Uterus (tissue), 4 donors: ENCODE measurements at places on chromosomes 5 and 9. TPM values are rescaled to one million over a fixed set of nuclear protein-coding genes. Genes with fewer than 3 reads are reported as not detected.

DNA sequence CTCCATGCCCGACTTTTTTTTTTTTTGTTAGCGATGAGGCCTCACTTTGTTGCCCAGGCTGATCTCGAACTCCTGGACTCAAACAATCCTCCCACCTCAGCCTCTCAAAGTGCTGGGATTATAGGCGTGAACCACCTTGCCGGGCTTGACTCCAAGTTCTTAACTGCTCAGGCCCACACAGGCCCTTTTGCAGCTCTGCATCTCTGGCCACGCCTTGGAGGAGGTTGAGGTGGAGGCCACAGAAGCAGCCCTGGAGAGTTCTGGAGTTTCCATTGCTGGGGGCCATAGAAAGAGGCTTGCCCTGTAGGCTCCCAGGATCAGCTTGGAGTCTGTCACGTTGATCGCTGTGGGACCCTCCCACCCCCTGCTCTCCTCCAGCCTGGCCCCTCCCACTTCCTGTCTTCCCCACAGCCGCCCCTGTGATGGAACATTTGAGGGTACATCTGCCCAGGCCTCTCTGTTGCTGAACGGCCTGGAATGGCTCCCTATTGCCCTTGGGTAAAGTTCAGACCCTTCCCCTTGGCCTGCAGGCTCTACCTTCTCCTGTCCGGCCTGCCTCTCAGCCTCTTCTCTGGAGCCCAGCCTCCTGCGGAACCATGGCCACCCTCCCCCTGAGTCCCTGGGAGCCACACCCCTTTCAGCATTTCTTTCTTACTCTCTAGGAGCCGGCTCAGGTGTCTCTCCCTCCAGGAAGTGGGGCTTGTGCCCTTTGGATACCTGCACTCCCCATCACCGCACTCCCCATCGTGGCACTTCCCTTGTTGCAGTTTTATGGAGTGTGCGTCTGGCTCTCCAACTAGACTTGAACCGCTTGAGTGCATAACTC, 30.4 kb upstream of the IER5L start:
- no peak for DNase-seq

DNA sequence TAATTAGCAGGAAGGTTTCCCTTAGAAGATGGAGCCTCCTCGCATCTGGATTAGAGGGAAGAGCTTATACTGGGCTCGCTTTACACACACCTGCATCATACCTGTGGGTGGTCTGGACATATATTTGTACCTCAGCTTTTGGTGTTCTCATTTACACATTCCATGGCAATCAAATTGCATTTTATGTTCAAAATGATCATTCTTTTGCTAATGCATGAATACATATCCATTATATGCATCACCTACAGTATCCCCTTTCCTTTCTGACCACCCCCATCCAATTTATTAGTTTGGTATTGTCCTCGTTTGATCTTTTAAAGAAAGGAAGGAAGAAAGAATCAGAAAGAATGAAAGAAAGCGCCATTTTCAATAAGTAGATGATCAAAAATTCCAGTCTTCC, 251.5 kb downstream of the SLF1 start:
- DNase-seq, result no peak

DNA sequence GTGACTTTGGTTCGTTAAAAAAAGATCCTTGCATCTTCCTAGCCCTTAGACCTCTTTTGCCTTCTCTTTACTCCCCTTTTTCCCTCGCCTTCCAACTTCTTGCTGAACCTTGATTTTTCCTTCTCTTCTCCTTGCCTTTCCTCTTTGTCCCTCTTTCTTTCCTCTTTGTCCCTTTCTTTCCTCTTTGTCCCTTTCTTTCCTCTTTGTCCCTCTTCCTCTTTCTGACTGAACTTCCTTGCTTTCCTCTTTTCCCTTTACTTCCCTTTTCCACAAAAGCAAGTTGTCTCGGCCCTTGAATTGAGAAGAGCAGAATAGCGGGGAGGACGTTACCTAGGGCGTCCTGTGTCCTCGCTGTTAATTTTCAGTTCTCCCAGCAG, 1.4 kb upstream of the MLLT3 start:
- DNase-seq, result no peak

DNA sequence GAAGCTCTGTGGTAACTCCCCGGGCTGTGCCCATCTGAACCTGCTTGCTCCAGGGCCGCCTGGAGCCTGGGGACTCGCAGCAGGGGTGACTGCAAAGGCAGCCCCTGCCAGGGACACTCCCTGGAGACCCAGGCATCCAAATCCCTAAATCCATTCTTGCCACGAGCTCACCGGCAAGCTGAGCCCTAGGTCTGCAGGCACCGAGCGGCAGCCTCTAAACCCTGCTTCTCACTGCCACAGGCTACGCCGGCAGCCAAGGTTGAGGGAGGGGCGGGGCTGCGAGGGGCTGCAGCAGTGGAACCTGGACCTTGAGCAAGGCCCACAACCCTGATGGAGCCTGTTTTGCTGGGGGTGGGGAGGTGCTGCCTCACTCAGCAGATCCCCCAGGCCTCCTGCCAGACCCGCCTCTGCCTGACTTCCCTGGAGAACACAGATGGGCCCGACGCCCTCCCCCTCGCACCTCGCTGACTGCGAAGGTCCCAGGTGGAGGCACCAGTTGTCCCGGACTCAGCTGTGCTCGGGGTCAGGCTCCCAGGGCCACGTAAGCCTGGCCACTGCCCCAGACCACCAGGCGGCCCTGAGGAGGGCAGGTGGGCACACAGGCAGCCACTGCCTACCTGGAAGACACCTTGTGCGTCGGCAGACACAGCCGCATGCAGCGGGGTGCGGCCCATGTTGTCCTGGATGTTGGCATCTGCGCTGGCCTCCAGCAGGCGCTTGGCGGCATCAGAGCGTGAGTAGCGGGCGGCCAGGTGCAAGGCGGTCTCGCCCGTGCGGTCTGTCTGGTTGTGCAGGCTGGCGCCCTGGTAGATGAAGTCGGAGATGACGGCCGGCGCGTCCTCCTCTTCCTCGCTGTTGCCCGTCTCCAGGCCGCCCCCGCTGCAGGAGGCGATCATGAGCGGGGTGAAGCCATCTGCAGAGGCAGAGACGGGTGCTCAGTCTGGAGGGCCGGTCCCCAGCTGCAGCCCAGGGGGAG, 17.4 kb upstream of the SEC16A start:
- no peak for DNase-seq

GRCh38 chr9:73104342-73104741, 47.3 kb upstream of the ANXA1 start:
- DNase-seq, result no peak

DNA sequence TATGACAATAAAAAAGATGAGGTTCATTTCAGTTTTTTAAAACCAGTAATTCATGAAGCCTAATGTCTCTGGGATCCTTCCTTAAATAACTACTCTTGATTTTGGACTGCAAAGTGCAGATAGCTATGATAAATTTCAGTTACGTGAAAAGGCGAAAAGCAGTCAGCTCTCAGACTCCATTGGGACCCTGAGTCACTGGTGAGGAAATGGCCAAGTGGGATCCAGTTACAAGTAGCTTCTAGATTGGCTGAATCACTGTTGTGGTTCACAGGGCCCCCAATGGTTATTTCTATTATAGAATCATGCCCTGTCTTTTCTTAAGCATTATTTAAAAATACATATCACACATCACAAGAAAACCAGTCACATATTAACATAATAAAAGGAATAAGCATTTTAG, 31.1 kb upstream of the PPP3R2 start:
- DNase-seq, result no peak

DNA sequence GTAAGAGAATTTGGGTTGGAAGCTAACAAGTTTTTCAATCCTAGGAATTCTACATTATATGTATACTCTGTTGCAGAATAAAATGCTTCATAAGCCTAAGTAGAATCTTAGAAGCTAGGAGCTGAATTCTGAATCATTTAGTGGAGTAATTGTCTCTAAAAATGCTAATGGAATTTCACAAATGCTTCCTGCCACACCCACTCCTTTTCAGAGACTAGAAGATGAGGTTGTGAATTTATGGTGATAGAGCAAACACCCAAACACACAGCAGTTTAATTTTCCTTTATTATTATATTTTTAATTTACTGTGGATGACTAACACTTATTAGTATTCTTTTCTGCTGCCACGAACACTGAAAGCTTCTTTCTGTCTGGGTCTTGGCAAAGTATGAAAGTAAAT, 208.0 kb upstream of the PDE4D start:
- no peak for DNase-seq

DNA sequence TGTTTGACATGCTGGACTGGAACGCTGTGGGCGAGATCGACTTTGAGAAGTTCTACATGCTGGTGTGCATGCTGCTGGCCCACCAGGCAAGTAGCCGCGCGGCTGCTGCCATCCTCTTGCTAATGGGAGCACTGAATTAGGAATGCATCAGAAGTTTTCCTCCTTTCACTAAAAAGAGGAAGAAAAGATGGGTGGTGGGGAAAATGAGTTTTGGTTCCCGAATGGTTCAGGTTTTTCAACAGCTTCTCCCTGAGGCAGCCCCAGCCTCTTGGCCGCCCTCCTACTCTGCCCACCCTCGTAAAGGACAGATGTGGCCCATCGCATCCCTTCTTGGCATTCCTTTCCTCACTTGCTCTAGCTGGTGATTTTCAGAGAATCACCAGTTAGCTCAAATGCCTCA, 5.5 kb downstream of the EFCAB9 start:
- no peak for DNase-seq

DNA sequence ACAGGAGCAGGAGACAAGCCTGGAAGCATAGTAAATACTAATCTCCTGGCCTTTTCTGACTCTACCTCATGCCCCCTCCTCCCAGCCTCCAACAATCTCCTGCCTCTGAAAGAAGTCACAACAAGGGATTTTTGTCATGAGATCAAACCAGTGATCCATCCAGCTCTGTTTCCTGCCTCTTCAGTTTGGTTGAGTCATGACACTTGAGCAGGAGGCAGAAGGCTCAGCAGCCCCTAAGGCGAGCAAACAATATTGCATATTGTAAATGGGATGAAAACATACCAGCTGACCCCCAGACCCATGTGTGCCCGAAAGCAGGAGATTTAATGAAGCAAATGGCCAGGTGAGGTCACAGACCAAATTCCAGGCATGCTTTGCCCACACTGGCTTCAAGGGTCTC, 272.8 kb downstream of the GAS1 start:
- no peak for DNase-seq

GRCh38 chr5:45402804-45403455, 293.2 kb downstream of the HCN1 start:
- no peak for DNase-seq

DNA sequence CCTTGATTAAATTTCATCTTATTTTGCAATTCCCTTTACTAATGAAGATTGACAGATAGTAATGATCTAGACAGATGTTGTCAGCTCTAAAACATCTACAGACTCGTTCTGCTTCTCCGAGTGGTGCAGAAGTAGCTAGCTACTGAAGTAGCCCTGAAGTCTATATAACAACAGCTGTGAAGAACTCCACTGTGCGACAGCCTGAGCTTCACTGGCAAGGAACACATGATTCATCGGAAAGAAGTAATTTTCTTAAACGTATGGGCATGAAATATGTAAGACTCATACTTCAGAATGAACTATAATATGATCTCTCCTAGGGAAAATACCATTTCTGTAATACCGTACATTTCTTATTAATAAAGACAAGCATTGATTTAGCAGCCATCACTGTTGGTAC, 96.2 kb downstream of the TRPM3 start:
- DNase-seq, result no peak

- DNase-seq, result no peak
Measured at GRCh38 chr5:167268337-167268736, 1023.1 kb upstream of the WWC1 start.

GRCh38 chr9:105241356-105242043, 3.0 kb upstream of the SLC44A1 start:
- DNase-seq, result no peak

DNA sequence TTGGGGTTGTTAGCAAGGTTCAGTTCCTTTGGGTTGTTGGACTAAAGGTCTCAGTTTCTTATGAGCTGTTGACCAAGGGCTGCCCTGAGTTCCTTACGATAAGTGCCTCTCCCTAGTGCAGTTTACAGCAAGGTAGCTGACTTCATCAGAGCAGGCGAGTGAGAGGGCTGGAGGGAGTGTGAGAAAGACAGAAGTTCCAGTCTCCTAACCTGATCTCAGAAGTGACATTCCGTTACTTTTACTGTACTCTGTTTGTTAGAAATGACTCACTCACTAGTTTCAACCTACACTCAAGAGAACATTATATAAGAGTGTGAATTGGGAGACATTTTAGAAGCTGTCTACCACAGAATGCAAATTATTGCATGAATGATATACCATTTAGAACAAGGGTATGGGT, 21.2 kb upstream of the IL31RA start:
- no peak for DNase-seq

- DNase-seq, result no peak
Measured at GRCh38 chr9:127489471-127490115, 38.3 kb downstream of the LRSAM1 start.

DNA sequence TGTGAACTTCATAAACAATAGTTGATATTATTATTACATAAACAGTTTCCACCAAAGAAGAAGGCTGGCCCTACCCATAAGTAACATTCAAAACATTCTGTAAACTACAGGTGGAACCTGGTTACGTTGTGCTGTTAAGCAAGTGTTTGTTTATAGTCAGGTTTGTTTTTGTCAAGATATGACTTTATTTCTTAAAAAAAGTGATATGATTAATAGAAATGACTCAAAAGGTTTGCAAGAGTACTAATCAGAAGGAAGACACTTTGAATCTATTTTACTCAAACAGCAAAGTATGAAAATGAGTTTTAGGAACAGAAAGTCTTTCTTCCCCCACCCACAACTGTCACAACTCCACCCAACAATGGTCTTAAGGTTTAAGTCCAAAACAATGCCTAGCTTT, 220.8 kb downstream of the PLK2 start:
- DNase-seq, result no peak

- DNase-seq, result no peak
Measured at GRCh38 chr5:34653708-34654107, 2.4 kb upstream of the RAI14 start.

GRCh38 chr5:133307275-133307674, 255.5 kb downstream of the HSPA4 start:
- no peak for DNase-seq

- DNase-seq, result no peak
Measured at GRCh38 chr5:176673651-176674583, 26.6 kb downstream of the TSPAN17 start.

DNA sequence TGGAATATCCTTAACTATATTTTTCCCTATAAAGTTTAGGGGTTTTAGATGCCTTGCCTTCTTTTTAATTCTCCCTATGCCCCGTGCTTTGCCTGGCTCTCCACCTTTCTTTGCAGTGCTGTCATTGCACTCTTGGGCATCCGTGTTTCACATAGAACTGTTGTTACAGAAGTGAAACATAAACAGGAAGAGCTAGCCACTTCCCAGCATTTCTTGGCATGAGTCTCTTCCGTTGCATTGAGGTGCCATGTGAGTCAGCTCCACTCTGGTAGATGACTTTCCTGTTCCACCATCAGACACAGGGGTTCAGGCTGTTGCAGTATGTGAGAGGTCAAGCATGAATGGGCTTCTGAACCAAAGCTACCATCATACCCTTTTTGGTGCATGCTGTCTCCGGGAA, 73.4 kb downstream of the ANGPTL2 start:
- no peak for DNase-seq

The VCAN gene
- total RNA-seq, result 833 TPM

The PCDHB7 gene
- 0.51 TPM for total RNA-seq

The LAMC3 gene
- total RNA-seq, result 4.1 TPM

The SAXO1 gene
- 0.14 TPM for total RNA-seq

The IL4 gene
- total RNA-seq, result not detected

The TMC1 gene
- total RNA-seq, result 0.95 TPM

The SLC27A4 gene
- total RNA-seq, result 22.7 TPM

The BASP1 gene
- total RNA-seq, result 26.9 TPM

The CREB3 gene
- 30.5 TPM for total RNA-seq

The AQP7 gene
- 2.1 TPM for total RNA-seq

The UBAP2 gene
- total RNA-seq, result 56.7 TPM

The SV2C gene
- total RNA-seq, result 0.21 TPM

The HAVCR2 gene
- total RNA-seq, result 2.4 TPM

The IRX2 gene
- 0.77 TPM for total RNA-seq

The JADE2 gene
- 15.8 TPM for total RNA-seq

The SUSD3 gene
- 15.6 TPM for total RNA-seq

The CAMK2A gene
- total RNA-seq, result 2.0 TPM

The FOXI1 gene
- total RNA-seq, result not detected

The KIF12 gene
- total RNA-seq, result 3.8 TPM
